Activated T-helper 17 cell treated with anti-CD3 and anti-CD28 coated beads, Interleukin-2, amount 50 U/mL, for 72 hours (primary cell): ENCODE measurements at places on chromosomes 1 and 21.

GRCh38 chr1:48073798-48074530, 76.8 kb upstream of the TRABD2B start:
- ATAC-seq, result no peak

DNA sequence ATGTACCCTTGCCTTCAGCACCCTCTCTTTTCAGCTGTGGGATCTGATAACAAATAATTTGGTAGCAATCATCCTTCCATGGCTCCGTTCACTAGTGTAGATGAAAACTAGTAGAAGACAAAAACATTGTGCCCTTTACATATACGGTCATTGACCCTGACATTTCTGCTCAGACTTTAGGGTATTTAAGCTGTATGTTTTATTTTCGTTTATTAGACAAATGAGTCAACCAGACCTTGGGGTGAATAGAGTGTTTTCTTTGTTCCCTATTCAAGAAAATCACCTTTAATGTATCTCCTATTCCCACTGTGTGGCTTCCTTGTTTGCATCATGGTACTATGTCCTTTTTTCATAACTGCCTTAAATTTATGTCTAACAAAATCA, 187.3 kb downstream of the VAV3 start:
- no peak for ATAC-seq

DNA sequence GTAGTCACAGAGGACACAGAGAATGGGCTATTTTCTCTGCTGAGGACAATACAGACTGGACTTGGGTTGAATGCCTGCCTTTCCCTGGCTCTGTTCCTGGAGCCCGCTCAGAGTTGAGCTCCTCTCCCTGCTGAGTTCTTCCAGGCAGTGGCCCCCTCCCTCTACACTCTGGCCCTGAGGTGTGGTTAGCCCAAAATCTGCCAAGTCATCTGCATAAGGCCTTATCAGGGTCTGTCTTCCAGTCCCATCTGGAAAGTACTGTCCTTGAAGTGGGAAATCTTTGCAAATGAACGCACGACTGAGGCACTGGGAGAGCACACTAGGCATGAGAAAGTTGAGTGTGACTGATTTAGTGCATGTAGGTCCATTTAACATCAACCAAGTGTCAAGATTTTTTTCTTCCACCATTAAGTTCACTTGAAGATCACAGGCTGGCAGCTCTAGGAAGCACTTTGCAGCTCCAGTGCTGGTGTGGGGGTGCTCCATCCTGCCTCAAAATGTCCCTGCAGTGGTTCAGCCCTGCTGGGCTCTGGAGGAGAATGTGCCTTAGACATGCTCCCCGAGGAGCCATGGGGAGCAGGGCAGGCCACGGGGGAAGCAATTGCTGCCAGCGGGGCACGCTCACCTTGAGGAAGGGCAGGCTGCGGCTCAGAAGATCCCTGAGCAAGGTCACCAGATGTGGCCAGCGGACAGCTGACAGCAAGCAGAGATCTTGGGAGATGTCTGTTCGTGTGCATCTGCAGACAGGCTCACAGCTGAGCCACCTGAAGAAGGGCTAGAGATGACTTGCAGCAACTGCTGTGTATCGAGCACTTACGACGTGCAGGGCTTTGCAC, 41.5 kb downstream of the IER5 start:
- ATAC-seq, result no peak

GRCh38 chr1:64172458-64172983, 30.9 kb upstream of the UBE2U start:
- ATAC-seq, result no peak

GRCh38 chr21:44897326-44898010, 23.2 kb downstream of the ITGB2 start:
- ATAC-seq, result peak; percentile 30

DNA sequence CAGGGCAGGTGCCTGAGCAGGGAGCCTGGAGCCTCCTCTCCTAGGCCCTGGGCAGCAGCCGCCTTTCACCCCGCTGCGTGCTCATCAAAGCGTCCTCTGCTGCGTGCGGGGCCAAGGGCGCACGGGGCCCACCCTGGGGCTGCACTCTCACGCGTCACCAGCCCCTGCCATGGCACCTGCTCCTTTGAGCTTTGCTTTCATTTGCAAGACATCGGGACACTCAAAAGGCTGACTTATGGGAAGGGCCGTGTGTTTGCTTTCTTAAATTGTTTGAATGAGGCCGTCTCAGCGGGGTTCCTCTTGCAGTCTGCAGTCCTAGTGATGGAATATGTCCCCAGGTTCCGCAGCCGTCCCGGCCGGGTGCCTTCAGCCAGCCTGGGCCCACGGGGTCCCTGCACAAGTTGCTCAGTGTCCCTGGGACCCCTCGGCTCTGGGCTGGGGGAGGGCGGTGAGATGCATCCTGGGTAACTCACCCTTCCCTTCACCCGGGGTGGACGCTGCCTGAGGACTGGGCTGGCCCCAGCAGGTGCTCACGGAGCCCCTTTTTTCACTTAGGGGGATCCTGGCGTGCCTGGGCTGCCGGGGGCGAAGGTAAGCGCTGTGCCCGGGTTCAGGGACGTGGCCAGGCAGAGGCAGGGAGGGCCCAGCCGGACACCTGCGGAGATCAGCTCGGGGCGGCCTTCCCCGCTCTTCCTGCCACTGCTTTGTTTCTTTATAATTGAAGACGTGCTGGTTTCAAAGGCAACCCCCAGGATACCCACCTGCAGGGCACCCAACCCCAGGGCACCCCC, 53.1 kb downstream of the SLC19A1 start:
- no peak for ATAC-seq
